ENCODE measurements at places on chromosomes 12 and 14. TPM values are rescaled to one million over a fixed set of nuclear protein-coding genes. Genes with fewer than 3 reads are reported as not detected.

ANO4 gene
- total RNA-seq: not detected

DNA sequence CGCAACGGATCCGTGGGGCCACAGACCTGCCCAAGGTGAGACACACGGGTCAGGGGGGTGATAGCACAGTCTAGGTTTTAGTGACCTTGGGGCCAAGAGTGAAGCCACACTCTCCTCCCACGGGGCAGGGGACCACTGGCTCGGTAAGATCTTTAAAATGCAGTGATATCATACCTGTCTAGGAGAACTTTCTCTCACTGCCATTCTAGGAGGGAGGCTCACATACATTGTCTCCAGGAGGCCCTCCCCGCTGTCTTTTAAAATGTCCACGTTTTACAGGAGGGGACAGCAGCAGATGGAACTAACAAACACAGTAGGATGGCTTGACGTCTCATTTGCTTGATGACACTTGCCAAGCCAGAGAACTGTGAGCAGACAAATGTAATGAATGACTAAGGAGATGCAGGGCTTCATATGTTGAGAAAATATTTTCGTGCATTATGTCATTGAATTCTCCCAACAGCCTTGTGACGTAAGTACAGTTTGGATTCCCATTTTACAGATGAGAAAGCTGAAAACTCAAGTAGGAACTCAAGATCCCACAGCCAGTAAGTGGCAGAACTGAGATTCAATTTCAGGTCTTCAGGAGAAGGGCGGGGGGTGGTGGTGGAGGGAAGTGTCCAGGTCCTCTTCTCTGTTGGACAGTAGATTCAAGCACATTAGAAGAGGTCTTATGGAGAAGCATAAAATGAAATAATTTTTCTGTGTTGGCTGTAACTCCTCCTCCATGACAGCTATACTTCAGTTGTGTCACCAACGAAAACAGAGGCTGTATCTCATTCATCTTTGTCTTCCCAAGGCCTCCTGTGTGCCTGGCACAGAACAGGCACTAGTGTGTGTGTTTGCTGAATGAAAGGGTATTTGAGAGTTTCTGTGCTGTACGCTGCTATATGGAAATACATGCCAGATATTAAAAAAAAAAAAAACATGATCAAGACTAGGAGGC, 2.1 kb downstream of the VASH1 start:
- no peak for DNase-seq

DNA sequence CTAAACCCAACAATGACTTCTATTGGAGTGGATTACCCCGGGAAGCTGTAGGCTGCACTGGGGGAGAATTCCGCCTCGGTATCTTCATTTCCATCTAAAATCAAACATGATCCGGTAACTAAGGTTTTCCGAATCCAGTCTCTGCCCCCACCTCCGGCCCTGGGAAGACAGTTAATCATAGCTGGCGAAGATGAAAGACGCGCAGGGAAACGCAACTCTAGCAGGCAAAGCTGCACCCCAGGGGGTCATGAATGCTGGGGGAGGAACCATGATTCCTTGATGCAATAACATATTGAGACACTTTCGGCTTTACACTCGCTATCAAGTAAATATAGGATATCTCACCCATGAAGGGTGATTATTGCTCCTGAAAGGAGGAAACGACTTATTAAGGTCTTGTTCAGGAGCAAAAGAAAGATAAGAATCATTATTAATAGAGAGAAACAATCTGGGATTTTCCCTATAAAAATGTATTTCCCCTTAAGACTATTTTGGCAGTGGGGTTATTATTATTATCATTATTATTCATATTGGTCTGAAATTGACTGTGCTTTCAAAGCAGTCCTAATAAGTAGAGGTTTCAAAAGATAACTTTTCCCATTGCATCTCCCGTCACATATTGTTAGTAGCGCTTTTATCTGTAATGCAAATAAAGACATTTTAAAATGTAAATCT, 614.9 kb downstream of the VRK1 start:
- DNase-seq: no peak

NRIP2 gene
- not detected for total RNA-seq

GRCh38 chr12:66620026-66620425, 58.9 kb downstream of the GRIP1 start:
- DNase-seq: no peak

- no peak for DNase-seq
Measured at GRCh38 chr12:92075425-92075914, 70.2 kb downstream of the BTG1 start.

DNA sequence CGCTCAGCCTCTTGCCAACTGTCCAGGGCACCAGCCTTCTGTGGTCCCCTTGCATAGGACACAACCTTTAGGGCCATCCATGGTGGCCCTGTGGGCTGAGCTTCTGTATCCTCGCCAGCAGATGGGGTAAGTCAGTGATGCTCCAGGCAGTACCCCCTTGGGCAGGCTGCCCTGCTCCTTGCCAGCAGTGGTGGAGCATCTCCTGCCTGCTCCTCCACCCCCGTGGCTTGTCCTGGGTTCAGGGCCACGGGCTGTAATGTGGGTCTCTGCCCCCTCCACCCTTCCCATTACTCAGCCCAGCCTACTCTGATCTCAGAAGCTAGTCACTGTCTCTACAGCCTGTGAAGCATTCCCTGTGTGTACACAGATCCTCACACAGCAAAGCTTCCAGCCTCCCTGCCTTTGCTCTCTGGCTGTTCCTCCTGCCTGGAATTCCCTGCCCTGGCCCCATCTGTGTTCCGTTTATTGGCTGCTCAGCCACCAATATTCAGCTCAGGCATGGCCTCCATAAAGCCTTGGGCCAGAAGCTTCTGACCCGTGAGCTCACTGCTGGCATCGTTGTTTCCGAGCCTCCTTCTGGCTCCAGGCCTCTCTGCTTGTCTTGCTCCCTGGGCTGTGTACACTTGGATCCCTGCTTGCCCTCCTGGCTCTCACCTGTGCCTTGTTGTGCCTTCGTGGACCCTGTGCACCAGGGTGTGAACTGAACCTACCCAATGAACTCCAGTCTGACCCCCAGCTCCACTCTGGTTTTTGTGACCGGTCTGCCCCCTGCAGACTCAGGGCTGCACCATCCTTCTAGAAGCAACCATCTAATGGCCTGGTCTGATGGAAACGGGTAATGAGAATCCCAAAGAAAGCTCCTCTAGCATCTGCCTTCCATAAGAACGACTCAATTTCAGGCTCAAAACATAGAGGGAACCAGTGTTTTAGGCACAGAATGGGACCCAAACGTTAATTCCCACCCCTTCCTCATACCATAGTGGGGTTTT, 177.0 kb upstream of the PRMT8 start:
- no peak for DNase-seq

COX8C gene
- not detected for total RNA-seq

- no peak for DNase-seq
Measured at GRCh38 chr12:94254270-94254669, 105.9 kb downstream of the PLXNC1 start.

DNA sequence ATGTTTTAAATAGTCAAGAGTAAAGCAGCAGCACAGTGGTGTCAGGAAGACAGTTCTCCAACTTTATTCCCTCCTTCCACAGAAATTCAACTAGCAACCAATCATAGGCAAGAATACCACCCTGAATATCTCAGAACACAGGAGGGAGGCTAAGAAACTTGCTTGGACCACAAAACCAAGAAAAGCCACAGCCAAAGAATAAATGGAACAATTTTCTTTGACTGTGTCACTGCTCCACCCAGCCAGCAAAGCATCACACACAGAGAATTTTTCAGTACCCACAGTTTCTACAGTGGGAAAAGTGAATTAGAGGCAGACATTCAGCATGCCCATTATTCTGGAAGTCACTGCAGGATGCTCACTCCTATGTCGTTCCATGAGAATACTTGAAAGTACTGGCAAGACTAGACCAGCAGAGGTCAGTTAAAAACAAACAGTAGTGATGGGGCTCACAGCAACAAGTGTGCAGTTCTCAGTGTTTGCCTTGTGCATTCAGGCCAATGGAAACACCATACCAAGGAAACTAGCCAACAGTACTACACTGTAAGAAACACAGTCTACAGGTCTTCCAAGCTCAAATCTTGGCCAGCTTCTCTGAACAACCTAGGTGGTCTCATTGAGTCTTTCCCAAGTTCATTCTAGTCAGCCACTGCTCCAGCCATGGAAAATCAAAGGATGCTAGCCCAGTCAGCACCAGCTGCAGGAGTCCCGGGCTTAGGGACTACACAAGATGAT, 56.8 kb upstream of the FOXG1 start:
- no peak for DNase-seq

GRCh38 chr12:88172844-88173407, 30.8 kb downstream of the TMTC3 start:
- no peak for DNase-seq

RASAL1 gene
- 2.3 TPM for total RNA-seq

- DNase-seq: no peak
Measured at GRCh38 chr12:49547090-49547690, 8.4 kb downstream of the KCNH3 start.

DNA sequence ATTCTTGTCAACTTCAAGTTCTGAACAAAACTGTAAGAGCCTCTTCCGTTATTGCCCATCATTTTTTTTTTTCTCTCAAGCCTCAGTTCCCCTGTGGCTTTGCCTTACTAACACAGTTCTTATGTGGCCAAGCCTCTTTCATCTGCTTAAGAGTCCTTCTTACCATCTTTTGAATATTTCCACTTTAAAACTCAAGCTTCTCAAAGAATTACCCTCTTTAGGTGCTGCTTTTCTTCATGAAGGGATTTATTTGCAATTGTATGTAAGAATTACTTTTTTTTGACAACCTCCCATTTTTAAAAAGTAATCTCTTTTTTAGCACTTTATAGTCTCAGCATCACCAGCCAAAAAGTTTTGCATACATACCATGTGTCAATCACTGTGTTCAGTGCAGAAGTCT, 240.2 kb upstream of the RMST start:
- no peak for DNase-seq

DNA sequence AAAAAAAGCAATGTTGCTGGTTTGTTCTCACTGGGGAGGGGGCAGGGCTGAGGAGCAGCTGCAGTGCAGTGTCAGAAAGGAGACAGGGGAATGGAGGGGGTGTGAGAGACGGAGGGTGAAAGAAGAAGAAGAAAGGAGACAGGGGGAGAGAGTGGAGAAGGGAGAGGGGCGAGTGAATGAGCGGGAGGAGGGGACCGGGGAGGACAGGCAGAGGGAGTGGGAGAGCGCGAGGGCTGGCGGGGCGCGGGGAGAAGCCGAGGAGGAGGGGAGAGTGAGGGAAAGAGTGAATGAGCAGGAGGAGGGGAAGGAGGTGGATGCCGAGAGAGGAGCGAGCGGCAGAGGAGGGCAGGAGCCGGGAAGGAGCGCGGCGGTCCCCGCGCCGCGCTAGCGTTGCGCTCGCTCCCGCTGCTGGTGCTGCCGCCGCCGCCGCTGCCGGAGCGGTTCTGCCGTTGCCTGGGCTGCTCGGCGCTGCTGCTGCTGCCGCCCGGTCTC, at the start of gene NOVA1:
TSS of gene NOVA1 (minus strand) at position 445 of the 492 bp plus-strand sequence. CDS start 597 bp downstream, outside the sequence.
- DNase-seq: no peak

- DNase-seq: no peak
Measured at GRCh38 chr14:50763382-50764007, 67.5 kb downstream of the NIN start.

GRCh38 chr12:129844662-129845220, 59.1 kb downstream of the TMEM132D start:
- DNase-seq: no peak

DNA sequence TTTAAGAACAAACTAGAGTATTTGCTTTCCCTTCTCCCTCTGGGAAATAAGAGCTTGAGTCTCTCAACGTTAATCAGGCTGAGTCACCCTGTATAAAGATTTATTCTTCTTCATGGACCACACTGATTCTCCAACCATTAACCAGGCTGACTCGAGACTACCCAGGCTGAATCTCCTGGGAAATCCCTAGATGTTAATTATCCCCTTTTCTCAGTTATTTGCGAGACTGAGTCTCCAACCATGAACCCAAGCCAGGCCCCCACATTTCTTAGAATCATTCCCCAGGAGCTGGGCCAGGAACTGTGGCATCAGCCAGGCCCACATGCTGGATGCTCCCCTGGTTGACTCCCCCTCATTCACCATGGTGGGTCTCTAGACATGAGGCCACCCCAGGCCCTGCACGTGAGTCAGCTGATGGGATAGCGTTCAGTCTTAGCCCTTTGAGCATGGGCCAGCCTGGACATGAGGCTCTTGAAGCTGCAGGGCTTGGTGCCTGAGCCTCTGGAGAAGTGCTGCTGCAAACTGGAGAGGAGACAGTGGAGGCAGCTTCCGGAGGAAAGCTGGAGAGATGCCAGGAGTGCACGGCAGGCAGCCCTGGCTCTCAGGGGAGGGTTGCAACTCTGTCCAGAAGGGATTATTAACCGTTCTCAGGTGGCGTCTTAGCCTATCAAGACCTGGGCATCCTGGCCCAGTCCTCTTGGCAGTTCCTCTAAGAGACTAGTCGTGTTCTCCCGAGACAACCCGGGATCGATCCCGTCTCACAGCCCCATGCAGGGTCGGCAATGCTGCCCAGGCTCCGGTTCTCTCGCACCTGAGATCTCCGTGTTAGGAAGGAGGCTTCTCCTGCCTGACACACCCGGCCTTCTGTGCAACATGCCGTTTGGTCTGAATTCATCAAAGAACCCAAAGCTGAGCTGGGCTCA, 296.6 kb downstream of the ADGRD1 start:
- no peak for DNase-seq

STXBP6 gene
- total RNA-seq: not detected

GRCh38 chr12:123715195-123715594, 3.0 kb downstream of the ATP6V0A2 start:
- DNase-seq: no peak

UNC79 gene
- total RNA-seq: not detected

GRCh38 chr12:16600525-16600924, 5.4 kb downstream of the LMO3 start:
- no peak for DNase-seq

DNA sequence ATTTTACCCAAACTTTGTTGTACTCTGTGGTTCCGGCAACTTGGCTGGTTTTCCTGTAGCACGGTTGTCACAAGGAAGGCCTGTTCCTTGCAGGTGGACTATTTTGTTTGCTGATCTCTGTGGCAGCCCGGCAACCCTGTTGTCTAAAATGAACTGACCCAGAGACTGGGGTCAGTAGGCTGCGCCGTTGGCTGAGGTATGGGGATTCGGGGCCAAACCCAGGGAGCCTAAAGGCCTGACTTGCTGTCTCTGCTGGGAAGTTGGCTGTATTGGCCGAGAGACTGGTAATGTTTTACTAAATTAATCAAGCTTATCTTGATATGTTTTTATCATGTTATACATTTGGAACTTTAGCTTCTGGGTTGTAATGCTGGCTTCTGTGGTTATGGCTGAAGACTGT, 13.8 kb downstream of the SMIM41 start:
- DNase-seq: no peak

DNA sequence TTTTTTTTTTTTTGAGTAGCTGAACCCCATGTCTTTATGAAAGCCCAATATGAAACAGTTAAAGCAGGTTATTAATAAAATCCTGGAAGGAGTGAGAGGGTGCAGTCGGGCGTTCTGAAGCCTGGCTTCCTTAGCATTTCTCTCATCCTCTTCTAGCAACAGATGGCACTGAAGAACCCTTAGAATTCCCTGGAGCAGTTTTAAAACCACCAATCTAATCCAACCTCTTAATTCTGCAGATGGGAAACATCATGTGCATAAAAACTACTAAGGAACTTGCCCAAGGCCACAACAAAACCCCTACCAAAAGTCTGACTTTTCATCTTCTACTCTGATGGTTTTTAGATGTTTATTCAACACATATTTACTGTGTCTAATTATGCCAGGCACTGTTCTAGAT, 25.2 kb downstream of the PRDM4 start:
- no peak for DNase-seq

GRCh38 chr14:89233184-89233583, 183.8 kb downstream of the FOXN3 start:
- DNase-seq: no peak

ERBB3 gene
- 0.90 TPM for total RNA-seq

All from CD8-positive, alpha-beta T cell (primary cell).